ENCODE measurements at places on chromosomes 5 and 9.

- no peak for DNase-seq
Measured at GRCh38 chr9:79287708-79288290, 284.0 kb upstream of the TLE4 start.

DNA sequence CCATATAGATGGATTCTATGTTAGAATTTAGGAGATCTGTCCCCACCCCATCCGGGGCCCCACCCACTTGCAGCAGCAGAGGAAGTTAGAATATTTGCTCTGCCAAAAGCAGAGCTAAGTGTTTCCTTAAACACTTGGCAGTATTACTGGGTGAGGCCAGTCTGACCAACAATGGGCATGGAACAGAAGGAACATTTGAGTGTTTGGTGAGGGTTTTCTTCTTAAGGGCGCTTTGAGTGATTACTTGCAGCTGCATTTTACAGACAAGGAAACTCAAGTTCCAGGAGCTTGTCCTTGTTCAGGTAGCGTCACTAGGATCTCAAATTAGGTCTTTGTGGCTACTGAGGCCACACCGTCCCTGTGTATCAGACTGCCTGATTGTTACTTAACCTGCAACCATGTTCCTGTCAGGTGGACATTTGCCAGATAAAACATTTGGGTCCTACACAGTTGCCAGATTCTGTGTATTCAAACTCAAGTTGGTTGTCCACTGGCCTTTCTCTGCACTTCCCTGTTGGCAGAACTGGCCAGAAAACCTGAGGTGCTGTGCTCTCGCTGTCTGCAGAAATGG lies 59.3 kb downstream of the SLC46A2 start:
- DNase-seq, result no peak

DNA sequence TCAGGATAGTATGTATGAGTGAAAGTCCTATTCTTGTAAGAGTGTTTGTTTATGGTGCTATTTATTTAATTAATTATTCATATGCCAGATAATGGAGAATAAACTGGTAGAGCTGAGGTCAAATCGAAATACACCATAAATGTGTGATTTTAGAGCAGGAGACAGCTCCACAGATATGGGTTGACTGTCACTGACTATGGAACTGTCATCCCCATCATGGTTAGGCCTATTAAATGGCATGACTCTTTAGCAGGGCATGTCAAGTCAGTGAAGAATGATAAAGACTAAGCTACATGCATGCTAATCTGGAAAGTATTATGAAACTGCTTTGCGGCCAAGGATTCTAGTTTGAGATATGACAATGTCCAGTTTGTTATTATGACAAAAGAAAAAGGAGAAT lies 658.6 kb downstream of the ISL1 start:
- no peak for DNase-seq

GRCh38 chr5:104146652-104147051 lies 584.1 kb upstream of the NUDT12 start:
- DNase-seq, result no peak
